Anterior cingulate cortex (tissue), 58 donors: ENCODE measurements at places on chromosomes 16 and 17.

DNA sequence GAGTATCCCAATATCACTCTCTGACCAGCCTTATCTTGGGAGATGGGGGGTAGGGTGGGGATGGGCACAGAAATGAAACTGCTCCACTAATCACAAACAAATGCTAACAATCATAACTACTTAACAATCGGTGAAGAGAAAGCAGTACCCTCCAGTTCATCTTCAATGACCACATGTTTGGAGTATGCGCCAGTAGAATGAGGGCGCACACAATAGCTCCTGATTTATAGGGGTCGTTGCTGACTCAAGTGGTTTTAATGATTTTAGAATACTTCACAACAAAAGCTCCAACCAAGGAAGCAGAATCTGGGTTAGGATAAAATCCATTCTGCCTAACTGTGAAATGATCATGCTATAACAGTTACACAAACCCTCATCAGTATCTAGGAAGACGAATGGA, 184.4 kb downstream of the AATF start:
- no peak for DNase-seq

DNA sequence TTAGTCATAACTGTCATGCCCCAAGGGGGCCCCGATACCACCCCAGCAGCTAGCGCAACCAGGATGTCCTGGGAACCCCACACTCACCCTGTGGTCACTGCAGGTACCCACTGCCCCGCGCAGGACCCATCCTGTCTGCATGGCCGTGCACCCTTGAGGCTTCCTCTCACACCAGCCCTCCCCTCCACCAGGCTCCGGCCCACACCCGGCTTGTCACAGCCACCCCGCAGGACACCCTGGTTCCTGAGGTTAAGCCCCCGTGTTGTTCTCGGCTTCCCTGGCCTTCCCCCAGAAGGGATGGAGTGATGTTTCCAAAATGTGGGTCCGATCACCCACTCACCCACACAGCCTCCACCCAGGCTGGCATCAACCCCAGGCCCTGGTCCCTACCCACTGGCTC, 7.5 kb downstream of the DNASE1L2 start:
- no peak for DNase-seq

DNA sequence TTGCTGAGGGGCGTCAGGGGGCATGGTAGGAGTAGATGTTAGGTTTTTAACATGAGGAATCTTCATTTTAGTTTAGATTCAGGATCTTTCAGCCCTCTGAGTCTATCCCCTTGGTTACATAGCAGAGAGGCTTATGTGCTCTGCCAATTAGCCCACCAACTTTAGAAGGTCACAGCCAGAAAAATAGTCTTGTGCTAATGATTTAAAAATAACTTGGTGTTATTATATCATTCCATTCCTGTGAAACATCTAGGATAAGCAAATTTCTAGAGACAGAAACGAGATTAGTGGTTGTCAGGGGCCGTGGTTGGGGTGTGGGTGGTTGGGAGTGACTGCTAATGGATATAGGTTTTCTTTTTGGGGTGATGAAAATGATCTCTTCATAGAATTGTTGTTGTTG, 183.7 kb downstream of the SNX29 start:
- no peak for DNase-seq

- no peak for DNase-seq
Measured at GRCh38 chr16:17468611-17469010, 2.1 kb downstream of the XYLT1 start.

DNA sequence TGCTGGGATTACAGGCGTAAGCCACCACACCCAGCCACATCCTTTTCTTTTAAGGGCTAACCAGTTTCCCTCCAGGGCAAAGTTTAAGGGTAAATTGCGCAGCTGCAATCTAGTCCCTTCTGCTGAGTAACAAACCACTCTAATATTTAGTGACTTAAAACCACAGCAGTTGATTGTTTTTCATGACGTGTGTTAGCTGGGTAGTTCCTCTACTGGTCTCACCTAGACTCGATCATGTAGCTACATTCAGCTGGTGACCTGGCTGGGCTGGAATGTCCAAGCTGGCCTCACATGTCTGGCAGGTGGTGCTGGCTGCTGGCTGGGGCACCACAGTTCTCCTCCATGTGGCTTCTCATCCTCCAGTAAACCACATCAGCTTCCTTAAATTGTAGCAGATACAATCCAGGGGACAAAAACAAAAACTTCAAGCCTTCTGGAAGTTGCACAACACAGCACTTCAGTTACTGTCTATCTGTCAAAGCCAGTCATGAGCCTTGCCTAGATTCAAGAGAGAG, 75.5 kb downstream of the GPRC5B start:
- DNase-seq, result no peak
